Tibial nerve (tissue), 4 donors: ENCODE measurements at places on chromosomes 6 and 20. TPM values are rescaled to one million over a fixed set of nuclear protein-coding genes. Genes with fewer than 3 reads are reported as not detected.
A peak's percentile ranks its signal among the peaks of the same experiment; 100 is the strongest.

DNA sequence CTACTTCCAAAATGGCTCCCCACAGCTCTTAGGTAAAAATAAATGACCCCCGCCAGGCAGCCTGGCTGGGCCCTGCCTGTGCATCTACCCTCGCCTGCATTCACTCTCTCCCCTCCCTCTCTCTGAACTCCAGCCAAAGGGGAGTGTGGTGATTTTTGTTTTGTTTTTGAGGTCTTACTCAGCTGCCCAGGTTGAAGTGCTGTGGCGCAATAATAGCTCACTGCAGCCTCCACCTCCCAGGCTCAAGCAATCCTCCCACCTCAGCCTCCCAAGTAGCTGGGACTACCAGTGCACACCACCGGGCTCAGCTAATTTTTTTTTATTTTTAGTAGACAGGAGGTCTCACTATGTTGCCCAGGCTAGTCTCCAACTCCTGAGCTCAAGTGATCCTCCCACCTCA lies 15.8 kb downstream of the NFATC2 start:
- no peaks in the 10 kb centered on the region for H3K36me3 ChIP-seq
- no peak for DNase-seq
- H3K27ac ChIP-seq, result no peak overlapping the region
- no peaks in the 10 kb centered on the region for H3K27me3 ChIP-seq

- no peak for DNase-seq
- H3K4me1 ChIP-seq, result no peaks in the 10 kb centered on the region
- no peaks in the 10 kb centered on the region for H3K27me3 ChIP-seq
- H3K36me3 ChIP-seq, result no peaks in the 10 kb centered on the region
- no peak overlapping the region for H3K27ac ChIP-seq
- H3K4me3 ChIP-seq, result no peak overlapping the region
These were observed 47.6 kb downstream of the ZDHHC14 start for GRCh38 chr6:157428427-157429202.

- DNase-seq, result no peak
- H3K27me3 ChIP-seq, result no peaks in the 10 kb centered on the region
- H3K4me1 ChIP-seq, result peaks cover 48% of the 10 kb centered on the region
These were observed 38.4 kb downstream of the PIGU start for GRCh38 chr20:34638532-34638931.

GRCh38 chr6:52419809-52420667 lies at the start of gene EFHC1:
TSS of gene EFHC1 (plus strand) at chr6:52420342. CDS start at chr6:52420411, 69 bp downstream.
- H3K4me1 ChIP-seq, result no peaks in the 10 kb centered on the region
- peak within 1 kb of the TSS; percentile 77 for H3K27ac ChIP-seq
- H3K27me3 ChIP-seq, result no peaks in the 10 kb centered on the region
- H3K36me3 ChIP-seq, result no peaks in the 10 kb centered on the region

TRIM31 gene
- not detected for total RNA-seq

BMP7 gene
- 14.1 TPM for total RNA-seq
